ENCODE measurements at places on chromosomes 3 and 15.
A peak's percentile ranks its signal among the peaks of the same experiment; 100 is the strongest.

- DNase-seq: no peak
Measured at GRCh38 chr3:72485641-72486040, 362.6 kb downstream of the SHQ1 start.

DNA sequence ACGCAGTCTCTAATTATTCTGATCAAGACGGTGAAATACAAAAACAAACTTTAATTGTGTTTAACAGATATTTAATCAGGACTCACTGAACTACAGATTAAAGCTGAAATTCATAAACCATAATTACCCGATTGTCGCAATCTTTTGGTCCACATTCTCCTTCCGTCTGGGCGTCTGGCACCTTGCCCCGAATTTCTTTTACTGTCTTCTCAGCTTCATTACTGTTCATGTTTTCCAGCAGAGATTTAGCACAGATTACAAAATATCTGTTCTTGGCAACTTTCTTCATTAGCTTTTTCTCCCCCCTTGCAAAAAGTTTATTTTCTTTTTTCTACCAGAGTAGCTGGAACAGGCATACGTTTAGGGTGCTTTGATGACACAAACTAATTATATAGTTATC lies 271.4 kb downstream of the TIGIT start:
- DNase-seq: no peak

GRCh38 chr3:12288182-12289129 lies at the start of gene PPARG:
Gene PPARG (plus strand): TSS chr3:12289070. CDS start chr3:12379712, 90,642 bp downstream.
- DNase-seq: peak; percentile 63

DNA sequence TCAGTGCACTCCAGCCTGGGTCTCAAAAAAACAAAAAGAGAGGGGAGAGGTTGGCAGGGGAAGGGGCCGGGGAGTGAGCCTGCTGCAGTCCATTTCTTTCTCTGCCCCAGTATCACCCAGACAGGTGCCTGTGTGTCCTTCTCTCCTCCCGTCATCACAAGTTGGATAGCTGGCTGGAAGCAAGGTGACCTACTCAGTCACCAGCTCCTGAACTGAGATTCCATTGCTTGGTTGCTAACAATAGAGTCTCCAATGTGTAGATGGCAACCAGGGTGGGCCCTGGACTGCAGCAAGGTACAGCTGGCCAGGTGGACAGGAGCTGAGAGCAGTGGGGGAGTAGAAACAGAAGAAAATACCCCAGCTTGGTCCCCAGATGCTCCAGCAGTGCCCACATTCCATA lies 4.6 kb downstream of the LRRC2 start:
- DNase-seq: no peak

- no peak for DNase-seq
Measured at GRCh38 chr3:124570232-124570631, 160.0 kb upstream of the UMPS start.

DNA sequence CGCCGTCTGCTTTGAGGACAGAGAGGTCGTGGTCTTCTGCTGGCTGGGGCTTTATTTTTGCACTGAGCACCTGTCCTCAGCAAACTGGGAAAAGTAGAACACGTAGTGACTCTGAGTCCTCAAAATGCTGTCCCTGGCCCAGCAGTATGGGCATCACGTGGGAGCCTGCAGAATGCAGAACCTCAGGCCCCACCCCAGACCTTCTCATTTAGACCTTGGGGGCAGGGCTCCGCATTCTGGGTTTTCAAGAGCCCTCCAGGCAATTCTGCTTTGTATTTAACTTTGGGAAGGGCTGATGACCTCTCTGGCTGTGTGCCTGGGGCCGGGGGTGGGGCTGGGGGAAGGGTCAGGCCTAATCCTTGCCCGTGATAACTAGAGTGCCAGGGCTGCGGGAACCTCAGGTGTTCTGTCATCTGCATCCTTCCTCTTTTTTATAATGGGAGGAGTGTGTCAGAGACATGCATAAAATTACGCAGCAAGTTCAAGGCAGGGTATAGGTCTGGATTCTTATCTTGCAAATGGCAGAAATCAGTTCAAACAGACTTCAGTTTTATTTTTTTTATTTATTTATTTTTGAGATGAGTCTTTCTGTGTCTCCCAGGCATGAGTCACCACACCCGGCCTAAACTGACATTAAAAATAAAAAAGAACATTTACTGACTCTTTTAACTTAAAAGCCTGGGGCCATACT lies 11.1 kb downstream of the SLC6A6 start:
- DNase-seq: no peak

DNA sequence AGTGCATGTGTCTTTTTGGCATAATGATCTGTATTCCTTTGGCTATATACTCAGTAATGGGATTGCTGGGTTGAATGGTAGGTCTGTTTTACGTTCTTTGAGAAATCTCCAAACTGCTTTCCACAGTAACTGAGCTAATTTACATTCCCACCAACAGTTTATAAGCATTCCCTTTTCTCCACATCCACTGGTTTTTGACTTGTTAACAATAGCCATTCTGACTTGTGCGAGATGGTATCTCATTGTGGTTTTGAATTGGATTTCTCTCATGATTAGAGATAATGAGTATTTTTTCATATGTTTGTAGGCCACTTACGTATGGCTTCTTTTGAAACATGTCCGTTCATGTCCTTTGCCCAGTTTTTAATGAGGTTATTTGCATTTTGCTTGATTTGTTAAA lies 117.7 kb downstream of the CHCHD4 start:
- DNase-seq: no peak

GRCh38 chr3:151976211-151977050 lies 103.0 kb downstream of the SUCNR1 start:
- DNase-seq: no peak

GRCh38 chr3:179196098-179196497 lies 47.9 kb downstream of the PIK3CA start:
- no peak for DNase-seq

- no peak for DNase-seq
Measured at GRCh38 chr15:89615135-89615534, 39.9 kb downstream of the TICRR start.

DNA sequence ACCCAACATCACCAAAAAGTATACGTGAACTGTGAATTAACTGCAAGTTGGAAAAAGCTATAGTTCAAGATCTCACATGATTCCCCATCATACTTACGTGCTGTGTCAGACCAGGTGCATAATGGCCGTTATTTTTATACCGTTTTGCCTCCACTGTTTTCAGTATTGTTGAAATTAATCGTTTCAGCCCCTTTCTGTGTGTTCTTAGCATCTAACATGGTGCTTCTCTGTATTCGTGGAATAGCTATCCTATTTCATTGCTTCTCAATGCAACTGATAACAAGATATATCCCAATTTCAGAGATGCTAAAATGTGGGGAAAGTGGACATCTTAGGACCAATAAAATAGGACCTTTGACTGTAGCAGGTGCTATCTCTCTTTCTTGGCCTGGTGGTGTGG lies 13.7 kb downstream of the CA12 start:
- no peak for DNase-seq

GRCh38 chr3:186444288-186444687 lies 82.3 kb upstream of the DGKG start:
- no peak for DNase-seq

DNA sequence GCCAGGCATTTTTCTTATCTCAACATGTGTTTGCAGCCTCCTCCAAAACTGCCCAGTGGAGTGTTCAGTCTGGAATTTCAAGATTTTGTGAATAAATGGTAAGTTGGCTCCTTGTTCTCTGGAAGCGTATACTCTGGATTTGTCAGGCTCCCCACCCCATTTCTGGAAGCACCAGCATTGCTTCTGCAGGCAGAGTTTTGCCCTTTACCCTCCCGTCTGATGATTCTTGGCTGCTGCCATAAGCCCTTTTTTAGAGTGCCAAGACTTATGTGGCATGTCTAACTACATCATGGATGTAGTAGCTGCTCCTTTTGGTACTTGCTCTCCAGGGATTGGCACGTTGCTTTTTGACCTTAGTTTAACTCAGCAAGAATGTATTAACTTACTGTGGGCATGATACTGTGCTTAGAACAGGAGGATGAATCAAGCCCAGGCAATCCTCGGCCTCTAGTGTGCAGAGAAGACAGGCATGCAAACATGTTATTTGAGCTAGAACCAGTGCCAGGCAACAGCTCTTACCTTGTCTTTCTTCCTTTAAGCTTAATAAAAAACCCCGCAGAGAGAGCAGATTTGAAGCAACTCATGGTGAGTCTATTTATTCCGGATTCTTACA lies 8.3 kb downstream of the SNAPC5 start:
- DNase-seq: no peak

DNA sequence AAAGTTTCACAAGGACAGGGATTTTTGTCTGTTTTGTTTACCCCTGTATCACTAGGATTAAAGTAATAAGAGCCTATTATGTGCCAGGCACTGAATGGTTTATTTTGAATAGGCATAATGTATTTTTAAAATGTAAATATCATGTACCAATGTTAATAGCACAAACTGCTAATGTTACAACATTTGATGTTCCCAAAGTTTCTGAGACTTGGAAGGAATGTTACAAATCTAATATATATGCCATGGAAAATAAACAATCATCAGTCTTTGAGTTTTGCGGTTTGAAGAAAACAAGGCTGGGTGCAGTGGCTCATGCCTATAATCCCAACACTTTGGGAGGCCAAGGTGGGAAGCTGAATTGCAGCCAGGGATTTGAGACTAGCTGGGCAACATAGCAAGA lies 159.4 kb downstream of the CDIN1 start:
- DNase-seq: no peak

DNA sequence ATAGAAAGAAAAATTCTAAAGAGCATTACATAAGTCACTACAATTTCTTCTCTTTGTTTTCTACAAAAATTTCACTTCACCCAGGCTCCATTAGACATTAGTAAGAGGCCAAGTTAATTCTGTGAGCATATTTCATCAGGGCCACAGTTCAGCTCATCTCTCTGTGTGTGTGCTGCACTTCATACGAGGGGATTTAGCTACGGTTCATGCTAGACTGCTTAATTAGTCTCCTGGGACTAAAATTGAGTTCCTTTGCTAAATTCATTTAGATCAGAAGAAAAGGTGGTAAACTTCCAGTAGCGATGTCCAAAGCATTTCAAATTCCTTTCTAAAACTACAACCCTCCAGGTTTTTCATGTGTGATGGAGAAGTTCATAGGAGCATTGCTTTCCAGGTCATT lies 83.1 kb upstream of the SETMAR start:
- DNase-seq: no peak

DNA sequence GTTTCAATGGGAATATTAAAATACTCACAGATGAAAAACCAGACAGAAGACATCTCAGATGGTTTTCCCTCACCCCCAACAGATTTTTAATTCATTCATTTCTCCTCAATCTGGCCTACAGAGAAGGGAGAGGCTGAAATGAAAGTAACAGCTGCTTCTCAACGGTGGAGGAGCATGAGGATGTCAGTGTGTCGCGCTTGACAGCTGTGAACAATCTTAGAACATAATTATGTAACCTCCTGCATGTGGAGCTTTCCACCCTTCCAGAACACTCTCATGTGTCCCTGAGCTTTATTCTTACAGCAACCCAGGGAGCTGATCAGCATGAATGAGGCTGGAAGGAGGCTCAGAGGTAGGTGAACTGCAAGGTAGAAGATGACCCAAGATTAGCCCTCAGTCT lies 52.7 kb downstream of the MB21D2 start:
- DNase-seq: no peak

GRCh38 chr3:51703068-51703760 lies 3.7 kb upstream of the GRM2 start:
- no peak for DNase-seq

GRCh38 chr3:193452338-193452737 lies 73.8 kb upstream of the ATP13A5 start:
- DNase-seq: no peak

DNA sequence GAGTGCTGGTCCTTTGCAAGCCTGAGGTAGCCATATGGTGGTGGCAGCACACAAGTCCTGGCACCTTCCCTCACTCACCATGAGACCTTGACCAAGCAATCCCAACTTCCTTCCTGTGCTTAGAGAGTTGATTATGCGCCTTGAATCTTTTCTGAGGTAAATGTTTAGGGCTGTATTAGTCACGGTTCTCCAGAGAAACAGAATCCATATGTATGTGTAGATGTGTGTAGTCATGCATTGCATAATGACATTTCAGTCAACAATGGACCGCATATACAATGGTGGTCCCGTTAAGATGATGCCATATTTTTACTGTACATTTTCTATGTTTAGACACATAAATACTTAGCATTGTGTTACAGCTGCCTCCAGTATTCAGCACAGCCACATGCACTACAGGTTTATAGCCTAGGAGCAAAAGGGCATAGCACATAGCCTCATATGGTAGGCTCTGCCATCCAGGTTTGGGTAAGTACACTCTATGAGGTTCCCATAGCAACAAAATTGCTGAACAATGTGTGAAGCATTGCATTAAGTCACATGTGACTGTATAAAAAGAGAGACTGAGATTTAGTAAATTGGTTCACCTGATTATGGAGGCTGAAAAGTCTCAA lies 20.2 kb upstream of the NUP210 start:
- no peak for DNase-seq

GRCh38 chr3:136409549-136409948 lies 159.4 kb downstream of the PCCB start:
- DNase-seq: no peak

DNA sequence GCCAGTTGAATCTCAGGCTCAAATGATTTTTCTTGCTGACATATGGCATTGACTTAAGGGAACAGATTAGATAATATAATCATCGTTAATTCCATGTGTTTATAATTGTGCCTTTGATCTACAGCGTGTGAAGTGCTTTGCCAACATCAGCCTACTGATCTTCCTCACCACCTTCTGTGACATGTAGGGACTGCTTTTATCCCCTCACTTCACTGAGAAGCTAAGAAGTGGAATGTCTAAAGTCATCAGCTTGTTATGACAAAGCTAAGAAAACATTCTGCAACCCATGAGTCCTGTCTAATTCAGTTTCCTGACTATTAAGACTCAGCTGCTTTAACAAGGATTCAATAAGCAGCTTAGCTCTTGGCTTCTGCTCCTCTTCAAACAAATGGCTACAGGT lies 106.0 kb downstream of the MYH15 start:
- no peak for DNase-seq

DNA sequence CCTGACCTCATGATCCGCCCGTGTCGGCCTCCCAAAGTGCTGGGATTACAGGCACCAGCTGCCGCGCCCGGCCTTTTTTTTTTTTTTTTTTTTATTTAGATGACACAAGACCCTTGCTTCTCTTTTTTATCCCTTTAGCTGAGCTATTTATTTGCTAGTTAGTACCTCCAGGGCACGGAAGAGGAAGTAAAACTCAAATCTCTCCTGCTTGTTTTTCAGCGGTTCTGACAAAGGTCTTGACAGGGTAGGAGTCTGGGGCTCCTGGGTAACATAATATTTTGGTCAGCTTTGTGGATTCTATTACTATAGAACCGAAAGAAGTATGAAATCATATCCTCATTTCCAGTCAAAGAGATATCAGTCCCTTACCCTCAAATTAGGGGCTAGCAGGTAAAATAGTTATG lies 44.0 kb upstream of the ETV5 start:
- no peak for DNase-seq

GRCh38 chr3:144104186-144104585 lies 132.6 kb downstream of the DIPK2A start:
- no peak for DNase-seq
